ENCODE measurements at places on chromosomes 4 and X.

GRCh38 chrX:133477986-133478385, 62.7 kb upstream of the GPC4 start:
- DNase-seq = no peak

DNA sequence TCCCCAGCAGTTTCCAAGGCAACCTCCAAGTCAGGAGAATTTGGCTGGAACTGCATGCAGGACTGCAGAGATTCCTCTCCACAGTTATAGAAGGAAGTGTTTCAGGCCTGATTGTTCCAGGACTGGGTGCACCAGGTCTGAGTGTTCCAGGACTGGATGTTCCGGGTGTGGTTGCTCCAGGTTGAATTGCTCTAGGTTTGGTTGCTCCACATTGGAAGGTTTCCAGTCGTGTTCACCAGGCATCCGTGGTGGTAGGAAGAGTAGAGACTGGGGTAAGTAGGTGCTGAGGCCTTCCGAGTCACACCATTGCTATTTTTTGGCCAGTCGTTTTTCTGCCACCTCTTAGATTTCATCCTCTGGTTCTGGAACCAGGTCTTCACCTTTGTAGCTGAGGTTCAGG, 105.4 kb downstream of the MSN start:
- DNase-seq = no peak

- peak; percentile 33 for DNase-seq
Observed at GRCh38 chr4:186820391-186820891, 96.8 kb upstream of the FAT1 start.

DNA sequence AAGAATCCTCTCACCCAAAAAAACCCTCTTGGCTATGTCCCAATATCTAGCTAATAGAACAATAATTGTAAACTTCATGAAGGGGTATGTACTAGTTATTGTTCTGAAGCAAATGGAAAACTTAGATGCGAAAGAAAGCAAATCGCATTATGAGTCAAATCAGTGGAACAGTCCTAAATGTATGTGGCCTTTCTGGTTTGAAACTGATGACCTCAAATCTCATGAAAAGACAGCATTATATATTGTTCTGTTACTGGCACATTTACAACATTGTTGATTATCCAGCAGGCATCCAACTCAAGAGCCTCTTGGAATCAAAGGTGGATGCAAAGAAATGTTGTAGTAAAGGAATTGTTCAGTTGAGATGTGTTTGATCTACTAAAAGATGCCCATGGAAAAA, 34.7 kb downstream of the CSN3 start:
- no peak for DNase-seq

DNA sequence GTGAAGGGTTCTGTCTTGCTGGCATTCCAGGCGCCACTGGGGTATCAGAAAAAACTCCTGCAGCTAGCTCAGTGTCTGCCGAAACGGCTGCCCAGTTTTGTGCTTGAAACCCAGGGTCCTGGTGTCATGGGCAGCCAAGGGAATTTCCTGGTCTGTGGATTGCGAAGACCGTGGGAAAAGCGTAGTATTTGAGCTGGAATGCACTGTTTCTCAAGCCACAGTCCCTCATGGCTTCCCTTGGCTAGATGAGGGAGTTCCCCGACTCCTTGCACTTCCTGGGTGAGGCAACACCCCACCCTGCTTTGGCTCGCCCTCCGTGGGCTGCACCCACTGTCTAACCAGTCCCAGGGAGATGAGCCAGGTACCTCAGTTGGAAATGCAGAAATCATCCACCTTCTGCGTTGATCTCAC, 40.1 kb downstream of the NOP14 start:
- peak; percentile 54 for DNase-seq

DNA sequence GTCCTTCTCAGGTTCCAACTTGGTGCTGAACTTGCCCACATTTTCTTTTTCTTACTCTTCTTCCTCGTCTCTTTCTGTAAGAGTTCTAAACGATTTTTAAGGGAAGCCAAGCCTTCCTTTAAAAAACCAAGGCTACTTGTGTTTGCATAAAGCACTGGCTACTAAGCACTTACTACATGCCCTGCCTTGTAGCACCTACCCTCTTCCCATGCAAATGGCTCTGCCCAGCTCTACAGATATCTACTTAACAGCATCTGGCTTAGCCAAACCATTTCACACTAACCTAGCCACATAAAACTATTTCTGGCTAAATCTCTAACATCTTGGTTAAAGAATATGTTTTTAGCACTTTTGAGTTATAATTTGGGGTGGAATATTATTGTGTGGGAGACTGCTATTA, 26.9 kb upstream of the ARMCX2 start:
- no peak for DNase-seq

All from AG10803 (cell line).